ENCODE measurements at places on chromosomes 1 and 21.

DNA sequence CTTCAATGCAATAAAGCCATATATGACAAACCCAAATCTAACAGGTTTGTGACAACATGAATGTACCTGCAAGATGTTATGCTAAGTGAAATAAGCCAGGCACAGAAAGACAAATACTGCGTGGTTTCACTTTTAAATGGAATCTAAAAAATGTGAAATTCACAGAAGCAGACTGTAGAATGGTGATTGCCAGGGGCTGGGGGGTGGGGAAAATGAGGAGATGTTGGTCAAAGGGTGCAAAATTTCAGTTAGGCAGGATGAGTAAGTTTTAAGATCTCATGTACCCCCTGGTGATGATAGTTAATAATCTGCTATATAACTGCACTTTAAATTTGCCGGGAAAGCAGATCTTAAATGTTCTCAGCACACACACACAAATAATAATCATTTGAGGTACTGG, 160.5 kb downstream of the PTBP2 start:
- no peak for DNase-seq

- DNase-seq = no peak
Observed at GRCh38 chr1:64632936-64633335, 111.9 kb upstream of the RAVER2 start.

GRCh38 chr1:218421531-218421930, 76.4 kb downstream of the TGFB2 start:
- no peak for DNase-seq

GRCh38 chr1:94783342-94784189, 36.6 kb upstream of the SLC44A3 start:
- peak; percentile 93 for DNase-seq

DNA sequence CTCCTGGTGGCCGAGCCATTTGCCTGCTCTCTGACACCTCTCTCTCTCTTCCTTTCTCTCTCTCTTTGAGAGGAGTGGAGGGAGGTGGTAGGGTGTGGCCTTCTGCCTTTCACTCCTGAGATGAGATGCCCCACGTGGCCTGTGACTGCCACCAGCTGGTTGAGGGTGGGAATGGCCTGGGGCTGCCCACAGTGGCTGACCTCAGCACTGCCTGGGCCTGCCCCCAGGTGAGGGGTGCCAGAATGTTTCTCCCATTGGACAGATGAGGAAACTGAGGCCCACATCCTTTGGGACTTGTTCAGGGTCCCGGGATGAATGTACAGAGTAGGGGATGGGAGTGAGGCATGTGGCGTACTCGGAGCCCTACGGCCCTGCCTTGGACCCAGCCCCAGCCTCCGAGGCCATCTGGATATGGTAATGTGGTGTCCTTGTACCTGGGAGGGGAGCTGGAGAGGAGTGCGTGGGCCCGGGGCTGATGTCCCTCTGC, 12.7 kb upstream of the C1orf167 start:
- DNase-seq = no peak

DNA sequence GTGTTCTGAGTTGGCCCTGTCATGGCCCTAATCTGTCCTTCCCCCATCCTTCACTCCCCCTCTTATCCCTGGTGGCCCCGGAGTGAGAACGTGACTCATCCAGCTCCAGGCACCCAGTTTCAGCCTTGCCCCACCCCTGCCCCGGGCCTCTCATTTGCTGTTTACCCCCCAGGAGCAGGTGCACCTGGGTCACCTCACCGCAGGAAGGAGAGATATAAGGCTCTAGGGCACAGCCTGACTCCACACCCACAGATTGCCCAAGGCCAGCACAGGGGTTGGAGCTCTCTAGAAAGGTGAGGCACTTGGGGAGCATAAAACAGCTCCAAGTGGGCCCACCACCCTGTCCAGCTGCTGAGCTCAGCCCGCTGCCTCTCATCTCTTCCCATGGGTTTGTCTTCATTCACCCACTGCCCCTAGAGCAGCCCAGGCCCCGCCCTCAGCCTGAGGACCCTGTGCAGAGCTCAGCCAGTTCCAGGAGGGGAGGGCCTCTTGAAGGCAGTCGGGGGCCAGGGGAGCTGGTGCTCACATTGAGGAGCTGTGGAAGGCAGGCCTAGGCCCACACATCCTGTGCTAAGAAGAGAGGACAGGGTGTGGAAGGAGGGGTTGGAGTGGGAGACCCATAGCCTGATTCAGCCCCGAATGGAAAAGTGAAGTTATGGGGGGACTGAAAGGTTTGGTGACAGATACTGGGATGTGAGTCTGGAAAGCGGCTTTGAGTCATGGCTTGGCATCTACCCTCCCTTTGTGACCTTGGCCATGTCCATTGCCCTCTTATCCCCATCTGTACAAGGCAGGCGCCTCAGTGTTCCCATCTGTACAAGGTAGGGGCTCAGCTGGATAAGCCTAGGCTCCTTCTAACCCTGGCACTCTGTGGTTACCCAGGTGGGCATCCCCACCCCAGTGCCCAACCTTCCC, 16.1 kb upstream of the GPR37L1 start:
- DNase-seq = no peak

GRCh38 chr1:25049190-25049589, 119.1 kb upstream of the RUNX3 start:
- DNase-seq = no peak

DNA sequence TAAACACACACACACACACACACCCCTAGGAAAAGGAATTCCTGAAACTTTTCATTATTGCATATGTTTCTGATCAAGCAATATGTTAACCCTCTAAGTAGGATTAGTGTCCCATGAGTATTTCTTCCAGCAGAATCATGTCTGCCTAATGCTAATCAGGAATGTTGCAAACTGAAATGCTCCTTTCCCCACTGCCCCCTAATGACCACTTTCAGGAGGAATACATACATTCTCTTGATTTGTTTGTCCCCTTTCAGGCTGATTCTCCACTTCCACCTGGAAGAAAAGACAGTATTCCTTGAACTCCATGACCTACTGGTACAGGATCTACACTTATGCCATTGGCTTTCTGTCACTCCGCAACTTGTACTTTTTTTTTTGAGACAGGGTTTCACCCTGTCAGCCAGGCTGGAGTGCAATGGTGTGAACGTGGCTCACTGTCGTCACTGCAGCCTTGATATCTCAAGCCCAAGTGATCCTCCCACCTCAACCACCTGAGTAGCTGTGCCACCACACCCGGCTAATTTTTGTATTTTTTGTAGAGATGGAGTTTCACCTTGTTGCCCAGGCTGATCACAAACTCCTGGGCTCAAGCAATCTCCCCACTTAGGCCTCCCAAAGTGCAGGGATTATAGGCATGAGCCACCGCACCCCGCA, 56.7 kb downstream of the LRIG2 start:
- DNase-seq = no peak

GRCh38 chr1:207308451-207309190, 12.9 kb upstream of the CD55 start:
- no peak for DNase-seq

DNA sequence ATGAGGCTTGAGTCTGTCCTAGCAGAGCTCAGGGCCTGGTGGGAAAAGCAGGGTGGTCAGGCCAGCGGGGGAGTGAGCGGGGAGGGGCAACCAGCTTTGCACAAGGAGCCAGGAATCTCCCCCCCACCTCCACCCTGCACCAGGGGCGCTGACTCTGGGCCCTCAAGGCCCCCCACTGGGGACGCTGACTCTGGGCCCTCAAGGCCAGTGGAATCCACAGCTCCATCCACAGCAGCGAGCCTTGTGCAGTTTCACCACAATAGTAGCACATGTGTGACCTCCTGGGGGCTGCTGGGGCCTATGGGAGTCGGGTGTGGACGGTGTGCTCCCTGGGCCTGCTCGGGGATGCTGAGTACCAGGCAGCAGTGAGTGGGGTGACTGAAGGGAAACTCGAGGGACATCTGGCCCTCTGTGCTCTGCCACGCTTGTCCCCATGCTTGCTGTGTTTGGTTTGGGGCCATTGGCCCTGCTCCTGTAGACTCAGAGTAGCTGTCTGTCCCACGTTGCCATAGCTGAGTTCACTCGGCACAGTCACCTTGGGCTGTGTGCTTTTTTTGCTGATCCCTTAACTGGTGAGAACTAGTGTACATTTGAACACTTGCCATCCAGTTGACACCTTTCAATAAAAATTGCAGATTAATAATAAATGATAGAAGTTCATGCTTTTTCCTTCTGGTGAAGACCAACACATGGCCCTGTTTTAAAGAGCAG, 89.2 kb downstream of the ADARB1 start:
- peak; percentile 70 for DNase-seq

GRCh38 chr1:5704561-5705514, 287.4 kb downstream of the NPHP4 start:
- no peak for DNase-seq

DNA sequence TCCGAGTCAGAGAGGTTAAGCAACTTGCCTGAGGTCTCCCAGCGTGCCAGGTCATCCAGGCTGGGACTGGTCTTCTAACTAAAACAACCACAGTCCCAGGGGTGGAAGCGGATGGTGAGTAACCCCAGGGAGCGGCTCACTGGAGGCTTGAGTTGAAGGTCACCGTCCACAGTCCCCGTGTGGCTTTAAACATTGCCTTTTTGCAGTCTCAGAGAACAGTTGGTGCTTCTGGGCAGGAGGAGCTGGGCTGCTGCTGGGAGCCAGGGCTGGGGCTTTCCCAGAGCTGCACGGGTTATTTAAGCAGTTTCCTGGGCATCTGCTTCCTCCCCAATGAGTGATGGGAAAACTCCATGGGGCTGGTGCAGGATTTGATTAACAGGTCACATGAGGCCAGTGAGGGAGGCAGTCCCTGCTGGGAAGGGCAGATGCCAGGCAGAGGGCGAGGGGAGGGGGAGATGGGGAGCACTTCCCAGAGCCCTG, 12.3 kb downstream of the ARHGEF10L start:
- peak; percentile 88 for DNase-seq

DNA sequence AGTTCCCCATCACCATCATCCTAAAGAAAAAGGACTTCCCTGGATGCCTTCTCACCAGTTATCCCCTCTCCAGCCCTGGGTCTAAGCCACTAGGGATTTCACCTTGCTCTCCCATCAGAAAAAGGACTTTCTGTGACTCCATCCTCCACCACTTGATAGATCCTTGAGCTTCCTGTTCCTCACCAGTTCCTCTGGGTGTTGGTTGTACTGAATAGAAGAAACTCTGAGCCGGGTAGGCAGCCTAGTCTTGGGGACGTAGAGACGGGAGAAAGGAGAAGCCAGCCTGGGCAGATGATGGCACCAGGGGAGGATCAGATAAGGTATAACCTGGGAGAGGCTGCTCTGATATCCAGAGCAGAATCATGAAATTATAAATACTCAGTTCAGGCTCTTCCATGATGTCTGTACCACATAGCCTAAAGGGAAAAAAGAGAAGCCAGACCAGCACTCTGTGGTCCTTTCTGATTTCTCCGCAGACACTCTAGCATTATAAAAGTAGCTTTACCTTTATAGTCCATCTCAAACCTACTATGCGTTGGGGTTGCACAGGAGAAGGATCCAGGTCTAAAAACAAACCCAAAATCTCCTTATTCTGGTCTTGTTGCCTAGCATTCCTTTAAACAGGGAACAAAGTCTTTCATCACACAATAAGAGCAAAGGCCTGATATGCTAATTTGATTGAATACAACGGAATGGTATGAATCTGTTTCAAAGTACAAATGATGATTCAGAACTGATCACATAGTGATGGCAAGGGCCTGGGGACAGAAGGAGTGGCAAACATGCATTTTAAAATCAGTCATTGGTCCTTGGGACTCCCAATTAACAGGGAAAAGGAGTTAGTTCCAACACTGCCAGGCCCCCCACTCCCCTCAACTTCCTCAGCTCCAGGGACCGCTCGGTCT, 1.2 kb upstream of the CD34 start:
- DNase-seq = no peak

GRCh38 chr1:6288665-6289064, 27.8 kb upstream of the GPR153 start:
- DNase-seq = no peak

DNA sequence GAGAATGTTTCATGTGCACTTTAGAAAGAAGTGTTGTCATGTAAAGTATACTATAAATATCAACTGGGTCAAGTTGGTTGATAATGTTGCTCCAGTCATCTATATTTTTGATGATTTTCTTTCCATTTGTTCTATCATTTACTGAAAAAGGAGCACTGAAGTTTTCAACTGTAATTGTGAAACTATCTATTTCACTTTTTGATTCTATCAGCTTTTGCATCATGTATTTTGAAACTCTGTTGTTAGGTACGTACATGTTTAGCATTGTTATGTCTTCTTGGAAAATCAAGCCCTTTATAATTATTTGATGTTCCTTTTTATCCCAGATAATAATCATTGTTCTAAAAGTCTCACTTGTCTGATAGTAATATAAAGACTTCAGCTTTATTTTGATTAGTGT, 14.4 kb upstream of the HIVEP3 start:
- DNase-seq = no peak

DNA sequence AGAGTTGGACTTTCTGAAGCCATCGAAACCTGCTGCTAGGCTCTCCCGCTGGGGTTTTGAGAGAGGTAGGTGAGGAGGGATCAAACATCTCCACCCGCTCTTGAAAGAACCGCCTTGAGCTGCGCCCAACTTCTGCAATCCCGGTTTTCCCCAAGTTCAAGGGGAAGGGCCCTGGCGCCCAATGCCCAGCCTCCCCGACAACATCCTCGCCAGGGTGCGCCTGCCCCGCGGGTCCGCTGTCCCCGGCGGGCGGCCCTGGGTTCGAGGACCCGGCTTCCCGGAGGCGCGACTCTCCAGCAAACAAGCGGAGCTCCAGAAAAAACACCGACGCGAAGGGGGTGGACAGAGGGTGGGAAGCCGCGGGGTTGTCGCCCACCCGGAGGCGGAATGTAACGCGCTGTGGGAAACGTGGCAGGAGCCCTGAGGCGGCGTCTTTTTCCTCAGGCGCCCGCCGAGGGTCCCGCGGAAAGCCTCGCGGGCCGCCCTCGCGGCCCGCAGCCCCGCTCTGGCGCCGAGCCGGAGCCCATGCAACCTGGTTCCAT, 607 bp downstream of the BTG3 start:
- peak; percentile 78 for DNase-seq

DNA sequence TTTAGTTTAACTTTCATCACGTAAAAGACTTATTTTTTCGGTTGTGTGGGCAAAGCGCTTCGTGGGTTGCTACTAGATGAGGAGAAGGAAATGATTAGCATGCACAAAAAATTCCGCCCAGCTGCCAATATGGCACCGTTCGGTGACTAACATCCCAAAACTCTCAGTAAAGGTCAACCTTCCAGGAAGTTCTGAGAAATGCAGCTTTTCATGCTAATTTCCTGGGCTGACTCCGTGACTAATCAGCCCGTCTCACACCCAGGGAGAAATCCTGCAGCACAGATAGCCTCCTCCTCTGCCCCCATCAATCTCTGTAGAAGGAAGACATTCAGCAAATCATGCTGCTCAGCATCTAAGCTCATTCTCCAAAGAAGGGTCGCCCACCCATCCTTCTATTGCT, 34.1 kb downstream of the TMCO4 start:
- no peak for DNase-seq

DNA sequence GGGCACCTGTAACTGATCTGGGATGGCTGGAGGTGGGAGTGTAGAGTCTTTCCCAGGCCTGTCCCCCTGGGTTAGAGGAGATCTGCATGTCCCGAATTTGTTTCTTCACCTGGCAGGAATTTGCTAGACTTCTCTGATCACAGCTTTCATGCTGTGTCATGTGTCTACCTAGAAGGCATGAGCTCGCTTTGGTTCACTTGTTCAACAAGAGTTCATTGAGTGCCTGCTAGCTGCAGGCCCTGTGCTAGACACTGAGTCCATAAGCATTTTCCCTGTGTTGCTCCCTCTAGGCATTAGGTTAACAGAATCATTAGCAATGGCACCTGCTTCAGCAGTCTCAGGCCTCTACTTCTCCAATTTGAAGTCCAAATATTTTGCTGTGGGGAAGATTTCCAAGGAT, 101.6 kb downstream of the MTR start:
- no peak for DNase-seq

GRCh38 chr1:32266921-32267591, 16.0 kb downstream of the LCK start:
- DNase-seq = no peak

GRCh38 chr1:79662596-79662995, 656.1 kb upstream of the ADGRL4 start:
- no peak for DNase-seq

Data from coronary artery (tissue), 2 donors.